ENCODE measurements at places on chromosomes 16 and 17.
A peak's percentile ranks its signal among the peaks of the same experiment; 100 is the strongest.

GRCh38 chr17:32142857-32143526 lies 690 bp downstream of the RHOT1 start:
- DNase-seq: peak; percentile 65

DNA sequence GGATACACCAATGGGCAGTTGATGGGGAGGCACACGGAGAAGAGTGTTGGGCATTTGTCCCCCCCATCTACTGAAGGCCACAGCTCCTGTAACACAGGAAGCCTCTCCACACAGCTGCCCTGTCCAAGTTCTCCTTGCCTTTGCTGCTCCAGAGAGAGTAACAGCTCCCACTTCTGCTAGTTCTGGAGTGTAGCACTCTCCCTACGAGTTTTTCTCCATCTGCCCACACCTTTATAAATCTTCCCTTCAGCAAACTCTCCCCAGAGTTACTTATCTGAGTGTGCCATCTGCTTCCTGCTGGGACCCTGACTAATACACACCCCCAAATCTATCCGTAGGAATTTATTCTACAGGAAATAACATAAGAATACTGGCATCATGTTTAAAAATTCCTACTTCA lies 42.6 kb upstream of the ERN1 start:
- no peak for DNase-seq

DNA sequence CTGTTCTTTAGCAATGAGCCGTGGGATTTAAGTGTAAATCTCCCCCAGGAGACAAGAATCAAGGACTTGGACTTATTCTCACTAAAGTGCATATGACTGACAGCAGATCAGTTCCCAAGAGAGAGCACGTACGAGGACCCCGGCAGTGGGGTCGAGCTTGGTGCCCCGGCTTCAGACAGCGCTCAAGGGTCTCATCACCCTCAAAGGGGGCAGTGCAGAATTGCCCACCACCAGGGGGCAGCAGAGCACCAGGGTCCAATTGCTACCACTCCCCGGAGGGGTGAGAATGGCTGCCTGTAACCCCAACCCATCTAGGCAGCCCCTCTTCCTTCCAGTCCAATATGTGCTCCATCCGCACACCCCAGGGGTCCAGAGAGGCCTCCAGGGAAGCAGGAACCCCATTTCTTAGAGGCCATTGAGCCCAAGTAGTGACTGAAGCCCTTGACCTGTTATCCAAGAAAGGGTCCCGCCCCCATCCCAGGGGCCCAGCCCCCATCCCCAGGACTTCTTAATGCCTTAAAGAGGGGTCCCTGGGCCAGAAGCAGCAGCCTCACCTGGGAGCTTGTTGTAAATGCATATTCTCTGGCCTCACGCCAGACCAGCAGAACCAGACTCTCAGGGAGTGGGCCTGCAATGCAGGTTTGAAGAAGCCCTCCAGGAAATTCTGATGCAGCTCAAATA lies 86.1 kb downstream of the ZDHHC7 start:
- DNase-seq: no peak

- peak; percentile 48 for DNase-seq
These were observed 650 bp downstream of the ATP6V0A1 start for GRCh38 chr17:42459256-42459800.

GRCh38 chr16:54090602-54091001 lies 196.0 kb downstream of the IRX3 start:
- DNase-seq: no peak

GRCh38 chr16:21263640-21264570 lies 14.2 kb downstream of the CRYM start:
- DNase-seq: peak; percentile 53

GRCh38 chr17:69344939-69345338 lies 18.0 kb upstream of the ABCA5 start:
- DNase-seq: no peak

DNA sequence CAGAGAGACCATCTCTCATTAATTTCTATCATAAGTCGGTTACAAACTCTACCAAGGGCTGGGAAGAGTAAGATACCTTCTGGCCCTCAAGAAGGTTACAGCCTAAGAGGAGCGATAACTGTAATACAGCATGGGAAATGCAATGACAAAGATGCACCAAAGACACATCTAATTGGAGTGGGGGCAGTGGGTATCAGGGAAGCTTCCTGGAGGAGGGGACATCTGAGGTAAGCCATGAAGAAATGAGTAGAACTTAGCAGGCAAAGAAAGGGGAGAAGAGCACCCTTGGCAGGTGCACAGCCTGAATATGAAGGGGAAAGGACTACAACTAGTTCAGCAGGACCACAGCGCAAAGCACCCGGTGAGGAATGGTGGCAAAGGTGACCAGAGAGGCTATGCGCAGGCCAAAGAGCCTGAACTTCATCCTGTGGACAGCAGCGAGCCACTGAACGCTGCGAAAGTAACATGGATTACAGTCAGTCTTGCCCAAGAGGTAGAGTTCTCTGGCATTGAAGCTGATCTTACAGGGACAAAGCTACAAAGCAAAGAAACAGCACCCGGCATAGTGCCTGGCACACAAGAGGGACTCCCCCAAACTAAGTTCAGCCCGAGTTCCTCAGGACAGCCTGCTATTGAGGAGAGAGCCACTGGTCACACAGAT lies 2.8 kb downstream of the TBC1D10B start:
- DNase-seq: no peak

- DNase-seq: peak; percentile 88
These were observed at the start of gene NDRG4 for GRCh38 chr16:58499615-58500351. Gene NDRG4 (plus strand): TSS chr16:58500143. CDS start chr16:58500249, 106 bp downstream.

- DNase-seq: no peak
These were observed 146.1 kb upstream of the HSBP1 start for GRCh38 chr16:83661656-83662055.

DNA sequence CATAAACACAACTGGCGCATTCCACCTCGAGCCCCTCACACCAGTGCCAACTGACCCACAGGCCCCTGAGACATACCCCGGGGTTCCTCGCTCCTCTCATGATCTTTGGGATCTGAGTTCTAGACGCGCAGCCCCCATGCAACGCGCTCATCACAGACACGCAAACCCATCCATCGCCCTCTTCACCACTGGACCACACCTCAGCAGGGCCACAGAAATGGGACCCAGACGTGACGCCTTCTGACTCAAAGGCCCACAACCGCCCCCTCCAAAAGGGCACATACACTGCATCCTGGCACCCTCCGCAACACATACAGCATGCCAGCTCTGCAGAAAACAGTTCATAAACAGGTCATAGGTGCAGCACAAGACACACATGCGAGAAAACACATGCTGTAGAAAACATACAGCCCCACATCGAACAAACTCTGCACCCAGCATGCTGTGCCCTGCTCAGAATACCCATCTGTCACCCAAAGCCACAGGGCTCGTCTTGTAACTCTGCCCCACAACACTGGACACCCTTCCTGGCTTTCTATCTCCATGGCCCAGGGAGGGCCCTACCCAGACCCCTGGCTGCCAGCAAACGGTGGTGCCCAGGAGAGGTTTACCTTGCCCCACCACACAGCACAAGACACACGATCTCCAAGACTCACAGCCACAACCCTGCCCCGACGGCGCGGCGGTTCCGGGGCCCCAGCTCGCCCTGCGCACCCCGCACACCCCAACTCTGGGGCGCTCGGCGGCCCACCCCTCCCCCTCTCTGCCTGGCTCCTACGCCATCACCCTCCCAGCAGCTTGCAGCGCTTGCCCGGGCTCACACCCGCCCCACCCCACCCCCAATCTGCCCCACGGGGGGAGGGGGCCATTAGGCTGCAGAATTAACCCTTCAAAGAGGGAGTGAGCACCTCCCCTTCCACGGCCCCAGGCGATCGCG lies 887 bp downstream of the ZBTB4 start:
- DNase-seq: peak; percentile 44

DNA sequence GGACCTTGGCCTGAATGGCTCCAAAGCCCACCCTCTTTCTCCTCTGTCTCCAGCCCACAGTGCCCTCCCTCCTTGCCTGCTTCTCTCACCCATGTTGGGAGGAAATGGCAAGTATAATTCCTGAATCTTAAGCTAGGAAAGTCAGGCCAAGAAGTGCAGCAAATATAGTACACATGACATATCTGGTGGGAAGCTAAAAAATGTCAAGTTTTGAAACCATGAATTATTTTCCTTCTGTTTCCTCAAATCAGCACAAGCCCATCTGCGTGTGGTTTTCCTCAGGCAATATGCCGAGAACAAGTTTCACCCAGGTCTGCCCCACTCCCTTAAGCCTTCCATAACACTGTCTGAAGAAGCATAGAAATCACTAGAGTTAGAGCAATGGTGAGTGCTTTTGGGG lies 502.8 kb upstream of the CDH11 start:
- DNase-seq: peak; percentile 82

DNA sequence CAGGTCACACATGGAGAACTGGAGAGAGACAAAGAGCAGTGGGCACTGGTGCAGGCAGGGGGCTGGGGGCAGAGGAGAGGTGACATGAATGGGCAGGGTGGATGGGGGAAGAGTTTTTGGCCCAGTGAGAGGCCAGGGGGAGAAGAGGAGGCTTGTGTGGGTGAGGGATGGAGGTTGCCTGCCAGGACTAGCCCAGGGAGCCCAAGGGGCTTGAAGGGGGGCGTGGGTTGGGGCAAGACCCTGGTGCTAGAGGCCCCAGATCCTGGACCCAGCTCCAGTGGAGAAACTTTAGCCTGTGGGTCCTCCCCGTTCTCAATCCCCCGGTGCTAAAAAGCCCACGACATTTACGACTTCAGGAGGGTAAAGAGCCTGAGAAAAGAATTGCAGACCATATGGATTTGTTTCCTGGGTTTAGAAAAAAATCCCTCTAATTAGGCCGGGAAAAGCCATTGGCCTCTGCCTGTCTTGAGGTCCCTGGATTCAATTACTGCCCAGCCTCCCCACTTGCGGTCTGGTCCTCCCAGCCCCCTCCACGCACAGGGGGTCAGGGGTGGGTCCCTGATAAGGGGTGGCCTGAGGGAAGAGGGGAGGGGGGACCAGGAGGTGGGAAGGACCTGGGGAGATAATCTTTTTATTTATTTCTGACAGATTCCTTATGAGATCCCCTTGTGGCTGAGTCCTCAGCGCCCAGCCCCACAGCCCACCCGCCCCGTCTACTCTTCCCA lies 33.0 kb downstream of the NGFR start:
- no peak for DNase-seq

DNA sequence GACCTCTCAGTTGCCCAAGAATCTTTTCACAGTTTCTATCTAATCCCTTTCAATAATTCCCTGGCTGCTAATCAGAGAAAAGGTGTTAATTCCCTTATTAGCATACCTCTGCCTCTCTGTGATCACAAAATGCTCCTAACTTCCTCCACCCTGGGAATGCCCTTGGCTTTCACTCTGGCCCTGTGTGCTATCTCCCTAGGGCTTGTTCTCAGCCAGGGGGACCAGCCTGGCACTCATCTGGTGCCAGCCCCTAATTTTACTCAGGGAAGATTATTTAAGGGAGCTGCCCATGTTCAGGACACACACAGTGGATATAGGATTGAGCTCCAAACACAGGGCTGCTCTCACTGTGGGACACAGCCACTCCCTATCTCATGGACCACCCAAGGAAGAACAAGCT lies 225.2 kb downstream of the GRIN2A start:
- DNase-seq: no peak

GRCh38 chr17:31453896-31454295 lies 62.4 kb downstream of the RAB11FIP4 start:
- no peak for DNase-seq

GRCh38 chr17:15908378-15908777 lies 36.6 kb upstream of the ADORA2B start:
- no peak for DNase-seq

GRCh38 chr17:13835151-13835550 lies 233.4 kb upstream of the HS3ST3A1 start:
- DNase-seq: no peak

DNA sequence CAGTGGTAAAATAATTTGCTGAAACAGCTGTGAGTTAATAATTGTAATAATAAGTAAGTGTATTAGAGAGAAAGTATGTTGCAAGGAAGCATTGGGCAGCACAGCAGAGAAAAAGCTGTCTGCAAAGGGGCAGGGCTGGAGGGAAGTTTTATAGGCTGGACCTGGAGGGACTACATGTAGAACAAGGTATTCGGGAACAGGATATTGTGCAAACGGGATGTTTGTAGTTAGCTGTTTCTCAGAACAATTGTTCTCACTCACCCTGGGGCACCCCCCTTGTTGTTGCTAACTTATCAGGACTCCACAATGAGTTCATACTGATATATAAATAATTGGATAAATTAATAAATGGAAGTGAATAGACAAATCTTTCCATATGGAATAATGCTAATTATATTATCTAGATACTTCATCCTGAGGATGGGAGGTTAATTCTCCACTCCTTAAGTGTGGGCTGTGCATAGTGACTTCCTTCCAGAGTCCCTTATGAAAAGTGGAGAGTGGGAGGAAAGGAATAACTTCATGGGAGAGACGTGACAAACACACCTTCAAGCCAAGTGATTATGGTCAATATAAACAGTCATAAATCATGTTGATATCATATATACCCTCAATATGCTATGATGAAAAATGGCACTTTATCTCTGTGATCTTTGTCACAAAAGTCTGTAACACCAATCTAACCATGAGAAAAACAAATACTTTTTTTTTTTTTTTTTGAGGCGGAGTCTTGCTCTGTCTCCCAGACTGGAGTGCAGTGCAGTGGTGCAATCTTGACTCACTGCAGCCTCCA lies 85.4 kb downstream of the PPM1E start:
- no peak for DNase-seq

DNA sequence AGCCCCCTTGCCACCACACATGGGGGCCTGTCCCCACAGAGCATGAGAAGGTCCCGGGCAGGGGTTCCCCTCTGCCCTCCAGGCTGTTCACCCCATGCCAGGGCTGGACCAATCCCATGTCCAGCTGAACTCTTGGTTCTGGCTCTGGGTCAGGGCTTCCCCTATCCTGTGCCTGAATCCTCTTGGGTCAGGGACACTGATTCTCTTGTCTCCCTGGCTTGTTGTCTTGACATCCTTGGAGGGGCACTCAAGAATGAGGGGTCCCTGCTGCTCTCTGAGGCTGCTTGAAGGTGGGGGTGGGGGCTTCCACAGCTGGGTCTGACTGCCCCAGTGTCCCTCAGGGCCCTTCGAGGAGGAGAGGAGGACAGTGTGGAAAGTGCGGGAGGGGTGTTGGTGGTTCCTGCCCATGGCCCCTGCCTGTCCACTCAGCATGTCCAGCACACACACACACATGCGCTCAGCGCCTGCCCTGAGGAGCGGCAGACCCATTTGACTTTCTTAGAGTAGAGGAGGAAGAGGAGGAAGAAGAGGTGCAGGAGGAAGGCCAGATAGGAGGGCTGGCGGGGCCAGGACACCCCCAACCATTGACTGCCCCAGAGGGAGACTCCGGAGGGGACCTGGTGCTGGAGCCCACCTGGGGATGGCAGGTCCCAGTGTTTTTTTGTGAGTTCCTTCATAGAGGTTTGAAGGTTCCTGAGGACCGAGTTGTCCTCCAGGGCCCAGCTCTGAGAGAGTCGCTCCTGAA lies 47.0 kb downstream of the TNFRSF13B start:
- DNase-seq: no peak

GRCh38 chr17:57627591-57627990 lies 117.5 kb downstream of the CCDC182 start:
- DNase-seq: no peak

DNA sequence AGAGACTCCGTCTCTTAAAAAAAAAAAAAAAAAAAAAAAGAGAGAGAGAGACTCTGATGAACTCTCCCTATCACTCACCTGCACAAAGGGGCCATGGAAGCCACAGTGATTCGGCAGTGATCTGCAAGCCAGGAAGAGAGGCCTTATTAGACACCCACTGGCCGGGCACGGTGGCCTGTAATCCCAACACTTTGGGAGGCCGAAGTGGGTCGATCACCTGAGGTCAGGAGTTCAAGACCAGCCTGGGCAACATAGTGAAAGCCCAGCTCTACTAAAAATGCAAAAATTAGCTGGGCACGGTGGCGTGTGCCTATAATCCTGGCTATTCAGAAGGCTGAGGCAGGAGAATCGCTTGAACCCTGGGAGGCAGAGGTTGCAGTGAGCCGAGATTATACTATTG lies 198.5 kb upstream of the WSCD1 start:
- DNase-seq: no peak

GRCh38 chr16:52491216-52491615 lies 55.7 kb downstream of the TOX3 start:
- no peak for DNase-seq
